NB4 (cell line): ENCODE measurements at places on chromosomes 16 and 17.

GRCh38 chr17:5531085-5531418 lies 44.7 kb downstream of the MIS12 start:
- no peak for DNase-seq

GRCh38 chr16:22014271-22014873 lies 6.5 kb downstream of the MOSMO start:
- DNase-seq = no peak

- no peak for DNase-seq
Observed at GRCh38 chr17:7191069-7191468, 11.9 kb upstream of the ASGR1 start.

DNA sequence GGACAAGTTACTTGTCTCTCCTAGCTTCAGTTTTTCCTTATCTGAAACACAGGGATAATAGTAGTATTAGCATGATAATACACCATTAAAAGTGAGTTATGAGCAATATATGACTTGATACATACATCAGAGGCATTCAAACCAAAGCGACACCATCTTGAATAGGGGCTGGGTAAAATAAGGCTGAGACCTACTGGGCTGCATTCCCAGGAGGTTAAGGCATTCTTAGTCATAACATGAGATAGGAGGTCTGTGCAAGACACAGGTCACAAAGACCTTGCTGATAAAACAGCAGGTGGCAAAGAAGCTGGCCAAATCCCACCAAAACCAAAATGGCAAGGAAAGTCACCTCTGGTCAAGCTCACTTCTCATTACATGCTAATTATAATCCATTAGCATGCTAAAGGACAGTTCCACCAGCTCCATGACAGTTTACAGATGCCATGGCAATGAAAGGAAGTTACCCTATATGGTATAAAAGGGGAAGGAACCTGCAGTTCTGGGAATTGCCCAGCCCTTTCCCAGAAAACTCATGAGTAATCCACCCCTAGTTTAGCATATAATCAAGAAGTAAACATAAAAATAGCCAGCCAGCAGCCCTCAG lies 37.2 kb upstream of the HS3ST3A1 start:
- no peak for DNase-seq

GRCh38 chr16:8886593-8887430 lies 4.7 kb downstream of the LITAFD start:
- DNase-seq = no peak

DNA sequence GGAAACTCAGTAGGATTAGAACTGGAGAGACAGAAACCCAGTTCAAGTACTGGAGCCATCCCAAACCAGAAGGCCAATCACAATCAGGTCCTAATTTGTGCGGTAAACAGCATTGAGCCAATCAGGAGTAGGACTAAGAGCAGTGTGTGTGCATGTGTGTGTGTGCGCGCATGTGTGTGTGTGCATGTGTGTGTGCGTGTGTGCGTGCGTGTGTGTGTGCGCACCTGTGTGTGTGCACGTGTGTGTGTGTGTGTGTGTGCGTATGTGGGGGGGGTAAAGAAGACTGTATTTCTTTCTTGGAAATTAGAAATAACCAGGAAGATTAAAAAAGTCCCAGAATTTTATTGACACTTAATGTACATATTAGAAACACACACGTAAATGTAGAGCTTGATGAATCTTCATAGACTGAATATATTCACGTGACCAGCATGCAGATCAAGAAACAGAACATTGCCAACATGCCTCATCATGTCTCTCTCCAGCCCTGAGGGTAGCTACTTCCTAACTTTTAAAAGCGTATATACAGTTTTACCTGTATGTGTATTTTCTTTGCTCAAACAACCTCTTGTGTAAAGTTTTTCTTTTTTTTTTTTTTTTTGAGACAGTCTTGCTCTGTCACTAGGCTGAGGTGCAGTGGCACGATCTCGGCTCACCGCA lies 919 bp upstream of the DHRS7C start:
- DNase-seq = no peak

DNA sequence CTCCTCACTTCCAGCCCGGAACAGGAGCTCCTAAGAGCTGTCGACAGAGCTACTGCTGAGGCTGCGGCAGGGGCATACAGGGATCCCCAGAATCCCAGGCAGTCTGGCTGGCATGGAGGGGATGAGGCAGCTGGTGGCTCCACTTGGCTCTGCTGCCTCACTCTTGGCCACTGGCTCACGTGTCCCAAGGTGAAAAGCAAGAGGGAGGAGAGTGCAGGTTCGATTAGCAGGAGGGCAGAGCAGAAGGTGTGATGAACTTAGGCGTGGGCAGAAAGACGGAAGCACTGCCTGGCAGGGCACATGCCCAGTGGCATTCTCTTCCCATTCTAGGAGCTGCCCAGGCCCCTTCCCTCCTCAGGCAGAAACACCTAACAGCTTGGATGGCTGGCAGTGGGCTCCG lies 11.3 kb upstream of the TBX21 start:
- DNase-seq = no peak

- DNase-seq = no peak
Observed at GRCh38 chr17:5096731-5097100, 15.0 kb downstream of the ZNF232 start.

- DNase-seq = no peak
Observed at GRCh38 chr17:81612172-81612970, 24.5 kb downstream of the NPLOC4 start.

DNA sequence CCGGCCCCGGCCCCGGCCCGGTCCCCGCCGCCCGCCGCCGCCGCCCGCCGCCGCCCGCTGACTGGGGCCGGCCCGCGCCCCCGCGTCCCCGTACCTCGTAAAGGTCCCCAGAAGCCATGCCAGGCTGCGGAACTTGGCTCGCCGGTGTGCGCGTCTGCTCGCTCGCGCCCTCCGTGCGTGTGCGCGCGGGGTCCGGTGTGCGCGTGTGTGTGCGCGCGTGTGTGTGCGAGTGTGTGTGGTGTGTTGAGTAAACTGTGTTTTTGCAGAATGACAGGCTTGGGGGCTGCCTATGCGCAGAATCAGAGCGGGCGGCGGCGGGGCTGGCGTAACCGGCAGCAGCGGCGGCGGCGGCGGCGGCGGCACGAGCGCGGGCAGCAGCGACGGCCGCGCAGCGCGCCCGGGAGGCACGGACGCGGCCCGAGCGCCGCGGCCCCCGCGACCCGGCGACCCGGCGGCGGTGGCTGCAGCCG lies 307 bp downstream of the CDYL2 start:
- DNase-seq = peak; percentile 34

DNA sequence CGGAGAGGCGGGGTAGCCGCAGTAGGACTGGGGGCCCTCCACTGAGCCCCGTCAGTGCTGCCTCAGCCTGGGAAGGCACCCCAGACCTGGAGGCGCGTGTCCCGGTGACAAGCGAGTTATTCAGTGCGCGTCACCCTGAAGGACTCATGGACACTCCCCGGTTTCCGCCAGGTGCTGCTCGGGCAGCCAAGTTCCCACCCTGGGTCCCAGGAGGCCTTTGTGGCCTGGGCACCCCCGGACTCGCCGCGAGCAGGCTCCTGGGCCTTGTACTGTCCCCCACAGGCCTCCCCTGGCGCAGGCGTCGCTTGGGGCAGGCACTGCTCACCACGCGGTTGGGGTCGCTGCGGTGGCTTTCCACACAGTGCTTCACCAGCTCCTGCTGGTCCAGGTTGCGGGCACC lies 7.6 kb downstream of the RNF166 start:
- no peak for DNase-seq
